ENCODE measurements at places on chromosomes 3 and 15.

GRCh38 chr3:32219537-32219936 lies 18.9 kb upstream of the CMTM8 start:
- no peak for DNase-seq

- DNase-seq, result no peak
Measured at GRCh38 chr3:147390589-147391569, 15.5 kb downstream of the ZIC4 start.

DNA sequence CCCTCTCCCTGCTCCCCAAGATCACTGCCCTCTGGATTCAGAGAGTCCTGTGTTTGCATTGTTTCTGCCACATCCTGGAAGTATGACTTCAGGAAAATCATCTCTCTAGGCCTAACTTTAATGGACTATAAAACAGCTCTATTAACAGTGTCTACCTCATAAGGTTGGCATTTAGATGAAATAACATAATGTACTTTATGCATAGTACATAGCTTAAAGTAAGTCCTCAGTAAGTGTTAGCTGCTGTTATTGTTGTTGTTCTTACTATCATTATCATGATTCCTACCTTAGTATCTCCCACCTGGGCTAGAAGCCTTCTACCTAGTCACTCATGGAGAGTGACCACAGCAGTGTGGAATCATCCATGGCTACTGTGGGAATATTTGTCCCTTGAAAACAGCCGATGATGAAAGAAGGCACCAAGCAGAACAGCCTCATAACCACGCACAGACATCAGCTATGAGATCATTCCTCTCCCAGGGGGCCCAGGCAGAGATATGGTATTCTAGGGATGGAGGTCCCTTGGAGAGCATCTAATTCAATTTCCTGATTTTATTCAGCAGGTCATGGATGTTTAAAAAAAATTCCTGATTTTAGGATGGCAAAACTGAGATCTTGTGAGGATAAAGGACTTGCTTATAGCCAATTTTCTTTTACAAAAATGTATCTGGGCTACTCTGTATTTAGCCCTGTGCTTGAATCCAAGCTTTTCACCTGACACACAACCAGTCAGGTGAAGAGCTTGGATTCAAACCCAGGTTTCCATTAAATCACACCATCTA lies 1.9 kb downstream of the FSD2 start:
- DNase-seq, result no peak

DNA sequence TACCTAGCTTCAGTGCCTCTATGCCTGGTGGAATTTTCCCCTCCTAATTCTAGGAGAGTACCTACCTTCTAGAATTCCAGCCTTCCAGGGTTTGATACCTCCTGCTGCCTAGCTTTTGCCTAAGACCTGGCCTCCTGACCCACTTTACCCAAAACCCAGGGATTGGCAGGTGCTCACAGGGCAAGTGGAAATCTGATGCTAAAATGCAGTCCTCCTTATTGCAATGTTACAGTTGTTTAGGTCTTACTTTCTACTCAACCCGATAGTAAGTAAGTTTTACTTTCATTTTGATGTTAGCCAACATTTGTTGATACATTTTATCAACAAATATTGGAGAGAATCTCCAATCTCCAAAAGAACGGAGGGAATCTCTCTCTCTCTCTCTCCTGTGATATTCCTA lies 275.9 kb downstream of the DOCK3 start:
- DNase-seq, result no peak

DNA sequence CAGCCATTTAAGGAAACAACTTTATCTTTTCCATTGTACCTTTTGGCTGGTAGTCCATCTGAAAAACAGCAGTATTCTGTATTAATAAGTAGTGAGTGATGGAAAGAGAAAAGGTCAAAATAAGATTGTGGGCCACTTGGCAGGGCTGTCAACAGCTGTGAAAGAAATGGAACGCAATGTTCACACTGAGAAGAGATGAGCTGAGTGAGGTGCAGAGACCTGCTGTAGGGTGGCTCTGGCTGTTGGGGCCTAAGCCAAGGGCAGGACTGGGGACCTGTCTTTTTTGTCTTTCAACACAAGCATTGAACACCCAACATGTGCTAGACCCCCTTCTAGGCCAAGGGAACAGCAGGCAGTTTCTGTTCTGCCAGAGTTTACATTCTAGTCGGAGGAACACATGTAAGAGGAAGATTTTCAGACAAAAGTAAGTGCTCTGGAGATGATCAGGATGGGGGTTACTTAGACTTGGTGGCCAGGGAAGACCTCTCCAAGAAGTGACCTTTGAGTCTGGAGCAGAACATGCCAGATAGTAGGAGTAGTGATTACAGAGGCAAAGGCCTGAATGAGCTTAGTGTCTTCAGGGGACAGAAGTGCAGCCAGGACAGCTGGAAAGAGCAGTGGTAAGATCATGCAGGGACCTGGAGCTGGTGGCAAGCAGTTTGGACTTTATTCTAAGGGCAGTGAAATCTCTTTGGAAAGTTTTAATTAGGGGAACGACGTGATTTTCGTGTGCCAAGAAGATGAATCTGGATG lies 29.6 kb downstream of the TSEN2 start:
- no peak for DNase-seq

DNA sequence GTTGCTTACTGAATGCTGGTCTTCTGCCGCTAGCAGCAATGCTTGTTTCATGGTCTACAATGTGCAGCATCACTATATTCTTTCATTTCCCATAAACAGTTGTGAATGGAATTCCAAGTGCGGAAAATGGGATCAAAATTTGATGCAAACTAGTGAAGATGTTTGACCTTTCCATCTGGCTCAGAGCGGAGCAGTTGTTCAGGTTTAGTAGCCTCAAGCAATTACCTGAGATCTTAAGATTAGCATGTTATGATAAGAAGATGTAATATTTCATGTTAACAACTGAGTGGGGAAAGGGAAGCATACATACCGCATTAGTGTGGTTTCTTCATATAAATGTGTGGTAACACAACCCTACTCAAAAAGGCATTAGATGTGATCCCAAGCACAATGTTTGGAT lies 221.1 kb upstream of the CFAP20DC start:
- DNase-seq, result no peak

GRCh38 chr15:38021259-38021658 lies 86.8 kb downstream of the TMCO5A start:
- DNase-seq, result no peak

DNA sequence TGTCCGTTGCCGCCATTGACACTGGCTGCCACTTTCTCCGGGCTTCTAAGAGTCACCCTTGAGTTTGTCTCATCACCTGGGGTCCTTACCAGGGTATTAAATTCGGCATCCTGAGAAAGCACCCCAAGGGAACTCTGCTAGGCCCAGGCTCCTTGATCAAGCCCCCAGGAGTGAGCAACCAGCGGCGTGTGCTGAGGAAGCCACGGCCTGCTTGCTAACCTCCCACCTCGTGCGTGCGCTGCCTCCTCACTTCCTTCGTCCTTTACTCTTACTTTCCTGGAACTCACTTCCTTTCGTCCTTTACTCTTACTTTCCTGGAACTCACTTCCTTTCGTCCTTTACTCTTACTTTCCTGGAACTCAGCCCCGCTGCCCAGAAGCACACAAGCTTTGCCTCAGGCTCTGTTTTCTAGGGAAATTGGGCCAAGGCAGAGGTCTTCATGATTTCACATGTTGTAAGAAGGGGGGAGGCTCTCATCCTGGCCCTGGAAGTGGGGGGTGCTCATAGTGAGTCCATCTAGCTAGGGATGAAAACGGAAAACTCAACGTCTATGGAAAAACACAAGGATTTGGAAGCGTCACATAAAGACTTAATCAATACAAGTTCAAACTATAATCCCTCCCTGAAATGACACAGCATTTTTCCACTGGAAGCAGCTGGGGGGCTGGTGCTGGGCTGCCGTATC lies 36.7 kb upstream of the BDH1 start:
- DNase-seq, result peak; percentile 16
